ENCODE measurements at places on chromosomes 6 and 20.

GRCh38 chr20:34922654-34923381 lies 32.8 kb downstream of the GSS start:
- no peak for DNase-seq

DNA sequence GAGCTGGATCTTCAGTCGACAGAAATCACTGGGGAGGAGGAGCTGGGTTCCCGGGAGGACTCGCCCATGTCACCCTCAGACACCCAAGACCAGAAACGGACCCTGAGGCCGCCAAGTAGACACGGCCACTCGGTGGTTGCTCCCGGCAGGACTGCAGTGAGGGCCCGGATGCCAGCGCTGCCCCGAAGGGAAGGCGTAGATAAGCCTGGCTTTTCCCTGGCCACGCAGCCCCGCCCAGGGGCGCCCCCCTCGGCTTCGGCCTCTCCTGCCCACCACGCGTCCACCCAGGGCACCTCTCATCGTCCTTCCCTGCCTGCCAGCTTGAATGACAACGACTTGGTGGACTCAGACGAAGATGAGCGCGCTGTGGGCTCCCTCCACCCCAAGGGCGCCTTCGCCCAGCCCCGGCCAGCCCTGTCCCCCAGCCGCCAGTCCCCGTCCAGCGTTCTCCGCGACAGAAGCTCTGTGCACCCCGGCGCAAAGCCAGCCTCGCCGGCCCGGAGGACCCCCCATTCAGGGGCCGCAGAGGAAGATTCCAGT lies 63.0 kb downstream of the FNDC1 start:
- DNase-seq, result no peak

- DNase-seq, result peak; percentile 94
These were observed 9.0 kb downstream of the TEAD3 start for GRCh38 chr6:35487658-35488516.

- no peak for DNase-seq
These were observed 187.9 kb upstream of the ECI2 start for GRCh38 chr6:4323322-4323721.

DNA sequence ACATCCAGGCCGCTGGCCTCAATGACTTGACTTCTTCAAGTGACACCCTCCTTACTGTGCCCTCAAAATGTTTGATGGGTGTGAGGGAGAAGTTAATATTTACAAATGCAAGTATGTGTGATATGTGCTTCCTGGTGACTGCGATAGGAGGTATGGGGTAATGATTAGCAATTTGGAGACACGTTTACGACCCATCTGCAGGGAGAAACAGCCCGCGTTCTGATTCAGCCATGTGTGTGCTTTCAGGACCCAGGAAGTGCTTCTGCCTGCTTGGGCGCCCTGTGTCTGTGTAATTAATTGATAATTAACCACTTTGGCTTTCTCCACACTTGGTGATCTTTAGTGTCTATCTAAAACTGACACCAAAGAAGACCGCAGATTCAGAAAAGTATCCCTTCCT lies 25.0 kb downstream of the SIRPA start:
- DNase-seq, result no peak

- no peak for DNase-seq
These were observed 4.5 kb downstream of the TMEM14A start for GRCh38 chr6:52675372-52675771.

DNA sequence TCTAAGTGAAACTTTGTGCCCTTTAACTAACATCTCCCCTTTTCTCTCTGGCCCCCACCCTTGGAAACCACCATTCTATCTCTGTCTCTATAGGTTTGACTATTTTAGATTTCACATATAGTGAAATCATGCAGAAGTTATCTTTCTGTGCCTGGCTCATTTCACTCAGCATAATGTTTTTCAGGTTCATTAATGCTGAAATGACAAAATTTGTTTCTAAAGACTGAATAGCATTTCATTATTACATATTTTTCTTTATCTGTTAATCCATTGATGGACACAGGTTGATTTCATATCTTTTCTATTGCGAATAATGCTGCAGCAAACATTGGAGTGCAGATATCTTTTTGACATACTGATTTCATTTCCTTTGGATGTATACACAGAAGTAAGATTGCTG lies 30.7 kb downstream of the MEI4 start:
- no peak for DNase-seq

DNA sequence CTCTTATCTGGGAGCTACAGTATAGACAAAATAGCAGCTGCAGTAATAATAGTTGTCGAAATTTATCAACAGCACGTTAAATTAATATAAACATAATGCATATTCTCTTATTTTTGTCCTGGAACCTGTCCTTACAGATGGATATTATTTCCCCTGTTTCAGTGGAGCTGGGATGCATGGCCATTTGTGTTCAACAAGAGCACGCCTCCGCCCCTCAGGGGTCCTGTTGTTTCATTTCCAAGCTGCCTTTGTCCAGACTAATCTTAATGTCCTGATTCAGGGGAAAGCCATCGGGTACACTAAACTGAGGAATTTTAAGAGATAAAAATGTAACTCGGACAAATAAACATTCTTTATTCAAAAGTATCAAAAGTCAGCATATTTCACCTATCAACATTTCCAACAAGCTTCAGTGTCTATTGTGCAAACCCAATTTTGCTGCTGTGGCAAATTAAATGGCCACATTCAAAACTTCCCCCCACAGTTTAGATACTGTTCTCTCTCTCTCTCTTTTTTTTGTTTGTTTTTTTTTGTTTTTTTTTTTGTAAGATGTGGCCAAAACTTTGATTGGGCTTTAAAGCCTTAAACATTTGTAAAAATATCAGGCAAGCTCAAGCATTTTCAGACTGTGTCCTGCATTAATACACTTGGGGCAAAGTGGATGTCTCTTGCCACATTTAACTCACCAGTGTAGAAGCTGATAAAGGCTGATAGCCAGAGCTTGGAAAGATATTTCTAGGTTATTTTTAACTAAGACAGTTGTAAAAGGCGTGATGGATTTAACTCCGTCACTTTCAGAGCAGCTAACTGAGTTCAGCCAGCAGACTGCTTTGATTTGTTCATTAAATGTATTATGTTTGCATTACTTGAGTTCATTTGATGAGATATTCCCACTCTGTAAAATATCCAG lies 112.5 kb upstream of the QKI start:
- DNase-seq, result no peak

DNA sequence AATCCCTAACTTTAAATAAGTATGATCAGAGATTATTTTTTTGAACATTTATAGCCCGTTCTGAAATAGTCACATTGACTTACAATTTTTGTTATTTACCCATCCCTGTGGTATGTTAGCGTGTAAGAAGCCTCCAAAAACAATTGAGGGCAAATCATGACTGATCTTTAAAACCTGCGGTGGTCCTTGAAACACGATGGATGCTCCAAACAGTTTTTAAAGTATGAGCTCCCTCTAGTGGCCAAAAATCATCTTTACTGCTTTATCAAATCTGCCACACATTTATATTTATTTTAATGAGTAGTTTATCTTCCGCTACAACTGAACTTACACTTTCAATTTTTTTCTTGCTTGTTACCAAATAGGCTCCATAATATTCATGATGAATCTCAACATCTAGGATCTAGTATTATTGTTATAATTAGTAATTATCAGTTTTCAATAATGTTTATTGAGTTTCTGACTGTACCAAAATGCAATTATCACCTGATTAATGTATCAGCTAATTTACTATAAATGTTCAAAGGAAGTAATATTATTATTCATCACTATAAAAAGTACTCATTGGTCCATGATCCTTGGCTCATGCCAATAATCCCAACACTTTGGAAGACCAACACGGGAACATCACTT lies 52.2 kb downstream of the MARCKS start:
- DNase-seq, result peak; percentile 38

DNA sequence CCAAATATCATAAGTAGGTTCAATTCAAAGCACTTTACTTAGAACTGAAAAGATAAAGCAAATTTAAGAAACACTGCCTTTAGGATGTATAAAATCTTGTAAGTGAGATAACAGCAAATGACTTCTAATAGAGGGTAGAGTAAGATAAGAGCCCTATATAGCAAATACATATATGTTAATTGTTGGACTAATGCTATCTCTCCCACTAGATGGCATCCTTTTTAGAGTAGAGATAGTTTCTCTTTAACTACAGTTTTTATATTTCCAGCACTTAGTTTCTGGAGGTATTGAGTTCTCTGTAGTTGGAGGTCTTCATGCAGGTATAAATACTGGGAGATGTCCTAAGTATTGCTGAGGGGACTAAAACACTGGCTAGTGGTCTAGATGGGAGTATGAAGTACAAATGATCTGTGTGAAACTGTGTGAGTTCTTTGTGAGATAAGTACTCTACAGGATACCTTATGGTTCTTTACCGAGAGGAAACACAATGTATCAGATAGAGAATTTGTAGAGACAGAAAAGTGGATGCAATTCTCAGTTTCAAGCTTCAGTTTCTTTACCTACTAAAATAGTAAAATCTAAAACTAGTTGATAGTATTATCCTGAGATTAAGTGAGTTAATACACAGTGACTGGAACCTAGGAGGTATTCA lies 399.3 kb downstream of the KHDRBS2 start:
- no peak for DNase-seq

DNA sequence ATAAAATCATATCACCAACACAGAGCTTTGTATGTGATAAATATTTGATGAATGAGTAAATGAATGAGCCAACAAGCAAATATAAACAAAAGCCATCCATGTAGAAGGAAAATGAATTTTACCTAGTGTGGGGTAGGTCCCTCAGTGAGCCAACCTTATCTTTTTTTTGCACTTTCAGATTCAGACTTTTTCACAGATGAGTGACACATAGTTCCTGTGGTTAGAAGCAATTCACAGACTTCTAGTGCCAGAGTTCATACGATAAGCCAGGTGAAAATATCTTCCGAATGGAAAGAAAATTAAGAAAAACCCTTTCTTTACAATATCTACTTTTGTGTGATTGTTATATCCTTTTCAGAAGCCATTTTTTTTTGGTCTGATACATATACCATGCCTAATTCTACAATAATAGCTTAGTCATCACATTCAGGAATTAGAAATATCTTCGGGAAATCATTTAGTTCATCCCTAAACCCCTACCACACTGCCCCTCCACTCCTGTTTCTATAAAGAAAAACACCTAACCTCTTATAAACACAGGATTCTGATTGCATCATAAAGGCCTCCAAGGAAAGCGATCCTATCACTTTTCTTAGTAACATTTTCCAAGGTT lies 82.7 kb upstream of the CNR1 start:
- no peak for DNase-seq

- no peak for DNase-seq
These were observed 12.6 kb upstream of the SLPI start for GRCh38 chr20:45266977-45267376.

GRCh38 chr6:18154507-18155149 lies at the start of gene TPMT:
Gene TPMT, minus strand, starts transcription at chr6:18155077. Its CDS starts 5,950 bp downstream, at chr6:18149127.
- peak; percentile 89 for DNase-seq

GRCh38 chr6:140909156-140909555 lies 1223.6 kb upstream of the GJE1 start:
- no peak for DNase-seq

DNA sequence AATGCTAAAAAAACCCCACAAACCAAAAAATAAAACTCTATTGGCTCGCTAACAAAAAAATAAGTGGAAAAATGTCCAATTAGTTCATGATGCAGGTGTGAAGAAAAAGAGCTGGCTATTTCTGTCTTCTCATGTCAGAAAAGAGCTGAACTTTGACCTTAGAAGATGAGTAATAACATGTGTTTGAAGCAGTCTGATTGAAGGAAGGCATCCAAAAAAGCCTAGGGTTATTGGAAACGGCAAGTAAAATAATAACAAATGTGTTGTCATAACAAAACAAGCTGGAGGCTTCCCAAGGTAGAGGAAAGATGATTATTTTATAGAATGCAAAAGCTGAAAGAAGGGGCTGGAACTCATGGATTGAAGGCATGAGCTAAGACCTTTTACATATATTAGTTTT lies 94.4 kb upstream of the FAM184A start:
- no peak for DNase-seq

GRCh38 chr20:62995898-62996595 lies 10.7 kb downstream of the BHLHE23 start:
- no peak for DNase-seq

GRCh38 chr20:58518387-58518786 lies 3.2 kb upstream of the APCDD1L start:
- no peak for DNase-seq

DNA sequence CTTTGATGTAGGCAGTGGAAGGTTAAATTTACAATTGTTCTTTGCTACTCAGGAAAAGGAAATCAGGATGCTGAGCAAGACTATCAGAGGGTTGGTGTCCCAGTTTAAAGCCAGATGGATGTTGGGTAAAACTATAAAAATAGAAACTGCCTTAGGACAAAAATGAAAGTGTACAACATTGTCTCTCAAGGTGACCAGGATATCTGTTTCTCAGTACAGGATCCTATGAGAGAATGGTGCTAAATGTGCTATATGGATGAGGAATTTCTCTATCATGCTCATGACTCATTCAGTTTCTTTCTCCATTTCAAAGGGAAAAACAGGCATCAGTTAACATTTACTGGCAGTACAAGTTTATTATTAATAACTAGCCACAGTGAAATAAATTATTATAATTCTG lies 534.2 kb upstream of the GJE1 start:
- DNase-seq, result no peak

DNA sequence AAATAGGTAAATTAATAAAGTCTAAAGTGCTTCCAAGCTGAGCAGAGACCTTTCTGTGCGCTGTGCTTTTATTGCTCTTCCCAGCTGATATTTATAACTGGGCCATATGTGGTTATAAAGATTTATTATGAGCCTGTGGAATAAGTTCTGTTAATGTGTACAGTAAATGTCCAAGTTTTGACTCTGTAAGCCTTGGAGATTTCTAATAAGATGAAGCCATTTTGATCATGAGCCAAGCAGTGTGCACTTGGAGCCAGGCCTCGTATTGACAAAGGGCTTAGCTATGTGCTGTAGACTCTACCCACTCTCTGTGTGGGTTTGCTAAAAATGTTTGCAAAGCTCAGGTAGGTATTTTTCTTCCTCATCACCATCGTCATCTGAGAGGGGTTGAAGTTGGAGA lies 361.1 kb downstream of the FOXA2 start:
- no peak for DNase-seq

DNA sequence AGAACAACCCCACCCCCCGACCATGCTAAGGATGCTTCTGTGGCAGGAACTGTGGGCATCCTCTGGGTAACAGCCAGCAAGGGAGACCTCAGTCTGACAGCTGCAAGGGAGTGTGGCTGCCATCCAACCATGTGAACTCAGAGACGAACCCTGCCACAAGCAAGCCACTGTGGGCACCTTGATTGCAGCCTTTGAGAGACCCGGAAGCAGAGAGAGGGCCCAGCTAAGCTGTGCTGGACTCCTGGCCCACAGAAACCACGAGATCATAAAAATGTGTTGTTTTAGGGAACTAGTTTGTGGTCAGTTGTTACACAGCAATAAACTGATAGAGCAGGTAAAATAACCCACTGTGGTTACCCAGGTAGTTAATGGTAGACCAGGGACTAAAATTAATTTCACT lies 414.6 kb downstream of the CDH26 start:
- DNase-seq, result peak; percentile 8

- peak; percentile 14 for DNase-seq
These were observed 111.0 kb upstream of the RALGAPA2 start for GRCh38 chr20:20823476-20823881.

- no peak for DNase-seq
These were observed 48.0 kb upstream of the BCAS1 start for GRCh38 chr20:54118220-54119001.

Data from MV-4-11 (cell line).